ENCODE measurements at places on chromosomes 4 and X.

DNA sequence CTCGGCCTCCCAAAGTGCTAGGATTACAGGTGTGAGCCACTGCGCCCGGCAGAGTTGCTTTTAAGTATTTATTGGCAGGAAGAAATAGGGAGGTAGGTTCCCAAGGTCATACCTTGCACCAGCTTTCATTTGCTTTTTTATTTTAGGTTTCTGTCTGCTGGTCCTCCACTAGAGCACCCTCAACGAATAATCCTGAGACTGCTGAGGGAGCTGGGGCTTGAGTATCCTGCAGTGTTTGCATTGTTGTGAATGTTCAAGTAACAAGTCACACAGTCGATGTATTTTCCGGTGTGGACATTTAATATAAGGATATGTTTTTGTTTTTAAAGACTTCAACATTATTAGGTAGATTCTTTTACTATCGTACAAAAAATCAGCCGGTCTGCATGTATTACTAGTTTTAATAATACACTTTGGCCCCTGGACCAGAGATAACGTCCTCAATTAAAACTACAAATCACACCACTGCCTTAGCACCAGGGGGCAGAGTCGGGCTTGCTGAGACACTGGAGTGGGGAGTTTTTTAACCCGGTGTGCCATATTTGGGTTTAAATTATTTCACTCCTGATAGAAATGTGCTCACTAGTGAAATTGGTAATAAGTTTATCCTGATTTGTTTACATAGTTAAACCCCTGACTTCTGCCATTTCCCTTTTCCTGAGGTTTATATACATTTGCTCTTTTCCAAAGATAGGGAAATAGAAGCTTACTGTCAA is 11.6 kb downstream of the SMIM20 start:
- DNase-seq = no peak

DNA sequence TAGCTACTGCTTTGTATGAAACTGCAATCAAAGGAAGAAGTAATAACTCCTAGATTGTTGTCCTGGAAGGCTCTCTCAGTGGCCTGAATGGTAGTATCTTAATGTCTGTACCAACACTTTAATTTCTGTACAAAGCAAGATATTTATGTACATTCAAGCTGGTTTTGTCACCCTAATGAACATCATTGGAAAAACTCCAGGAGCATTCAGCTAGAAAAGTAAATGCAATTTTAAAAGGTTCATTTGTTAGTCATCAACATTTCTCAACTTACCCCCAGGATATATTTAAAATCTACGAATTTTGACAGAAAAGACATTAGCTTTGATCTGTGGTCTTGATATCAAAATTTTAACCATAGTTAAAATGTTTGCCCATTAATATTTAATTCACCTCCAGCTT is 80.0 kb upstream of the FGF13 start:
- no peak for DNase-seq

GRCh38 chr4:185244763-185245162 is 35.4 kb downstream of the SNX25 start:
- DNase-seq = no peak

- no peak for DNase-seq
These were observed 16.8 kb downstream of the SMAD1 start for GRCh38 chr4:145498430-145498829.

DNA sequence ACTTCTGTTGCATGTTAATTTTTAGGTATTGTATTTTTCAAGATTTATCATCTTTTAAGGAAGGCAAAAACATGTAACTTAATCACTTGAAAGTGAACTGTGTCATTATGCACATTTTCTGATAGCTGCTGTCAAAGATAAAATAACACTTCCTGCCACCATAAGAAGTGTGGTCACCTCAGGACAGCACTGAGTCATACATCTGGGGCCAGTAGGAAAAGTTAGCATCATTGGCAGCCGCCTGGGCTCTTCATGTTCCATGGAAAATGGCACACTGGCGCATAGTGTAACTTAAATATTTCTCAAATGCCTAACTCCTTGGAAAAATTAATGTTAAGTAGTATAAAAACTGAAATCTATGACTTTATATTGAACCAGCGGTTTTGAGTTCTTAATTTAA is 24.2 kb downstream of the CNKSR2 start:
- DNase-seq = no peak

GRCh38 chr4:134178706-134179105 is 22.9 kb downstream of the PABPC4L start:
- no peak for DNase-seq

- DNase-seq = no peak
These were observed 97.8 kb downstream of the DOCK11 start for GRCh38 chrX:118593407-118593806.

DNA sequence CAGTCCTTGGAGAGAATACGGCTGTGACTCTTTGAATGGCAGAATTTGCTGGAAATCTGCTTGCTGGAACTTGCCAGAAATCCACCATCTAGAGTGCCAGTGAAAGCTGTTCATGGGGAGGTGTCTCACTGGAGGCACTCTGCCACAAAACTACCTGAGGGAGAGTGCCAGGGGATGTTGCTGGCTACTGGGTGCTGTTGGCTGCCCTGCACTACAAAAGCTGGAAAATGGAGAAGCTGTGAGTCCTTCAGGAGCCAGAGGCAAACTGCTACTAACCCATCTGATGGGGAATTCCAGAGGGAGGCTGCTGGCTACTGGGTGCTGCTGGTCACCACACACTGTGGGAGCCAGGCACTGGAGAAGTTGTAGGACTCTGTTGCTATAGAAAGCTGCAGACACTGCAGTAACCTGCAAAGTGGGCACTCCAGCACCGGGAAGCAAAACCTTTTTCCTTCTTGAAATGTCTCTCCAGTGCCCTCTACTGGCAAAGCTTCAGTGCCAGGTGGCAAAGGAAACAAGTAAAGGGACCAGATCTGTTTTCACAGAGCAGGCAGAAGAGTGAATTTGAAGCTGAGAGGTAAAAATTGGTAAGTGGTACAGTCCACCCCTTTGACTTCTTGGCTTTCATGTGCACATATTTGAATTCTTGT is 47.8 kb upstream of the HSD17B10 start:
- no peak for DNase-seq

DNA sequence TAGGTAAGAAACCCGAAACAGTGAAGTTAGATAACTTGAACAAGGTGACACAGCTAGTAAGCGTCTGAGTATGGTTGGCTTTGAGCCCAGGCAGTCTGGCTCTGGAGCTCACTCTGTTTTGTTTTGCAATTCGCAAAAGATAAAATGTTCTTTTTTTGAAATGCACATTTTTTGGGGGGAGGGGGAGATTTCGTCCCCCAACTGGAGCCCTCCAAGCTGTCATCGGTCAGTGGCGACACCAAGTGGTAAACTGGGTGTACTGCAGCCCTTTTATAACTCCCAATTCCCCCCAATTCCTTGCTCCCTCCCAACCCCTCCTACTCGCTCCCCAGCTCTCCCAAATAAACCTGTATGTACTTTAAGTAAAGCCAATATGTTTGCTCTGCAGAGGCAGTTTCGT is 2.8 kb upstream of the CLCN5 start:
- no peak for DNase-seq

DNA sequence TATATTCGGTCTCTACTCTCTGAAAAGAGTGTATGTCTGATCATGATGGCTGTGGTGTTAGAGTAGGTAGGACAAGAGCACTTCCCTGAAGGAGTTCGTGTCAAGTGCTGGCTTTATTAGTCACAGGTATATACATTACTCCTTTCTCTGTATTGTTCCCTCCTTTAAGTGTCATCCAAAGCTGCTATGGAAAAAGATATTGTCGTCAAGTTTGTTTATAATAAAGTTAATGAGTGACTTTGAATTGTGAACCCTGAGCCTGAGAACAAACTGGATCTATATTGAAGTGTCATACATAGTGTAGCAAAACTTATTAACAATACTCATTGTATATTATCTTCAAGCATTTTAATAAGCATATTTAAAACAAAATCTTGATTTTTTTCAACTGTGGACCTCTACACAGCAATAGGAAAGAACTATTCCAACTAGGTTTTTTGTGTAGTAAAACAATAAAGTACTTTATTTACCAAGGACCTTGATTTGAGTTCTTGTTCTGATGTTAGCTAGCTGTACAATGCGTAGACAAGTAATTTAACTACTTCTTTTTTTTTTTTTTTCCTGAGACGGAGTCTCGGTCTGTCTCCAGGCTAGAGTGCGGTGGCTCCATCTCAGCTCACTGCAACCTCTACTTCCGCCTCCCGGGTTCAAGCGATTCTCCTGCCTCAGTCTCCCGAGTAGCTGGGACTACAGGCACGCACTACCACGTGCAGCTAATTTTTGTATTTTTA is 177.7 kb downstream of the RAPGEF2 start:
- no peak for DNase-seq

DNA sequence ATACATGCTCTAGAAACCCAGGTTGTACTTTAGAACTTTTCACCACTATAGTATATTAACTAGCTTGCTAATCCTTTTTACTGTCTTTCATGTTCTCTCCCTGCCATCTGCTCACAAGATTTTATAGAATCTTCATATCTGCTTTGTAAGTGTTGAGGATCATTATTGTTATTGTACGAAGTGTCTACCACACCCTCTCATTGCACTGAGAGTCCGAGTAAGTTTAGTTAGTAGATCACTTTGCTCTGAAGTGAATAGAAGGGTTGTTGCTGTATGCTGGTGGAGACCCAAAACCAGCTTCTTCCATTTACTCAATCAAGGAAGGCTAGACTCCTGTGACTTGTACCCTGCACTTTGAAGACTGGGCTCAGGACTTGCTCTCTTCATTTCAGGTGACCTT is 17.1 kb downstream of the GAB1 start:
- DNase-seq = no peak
